Stimulated activated CD4-positive, alpha-beta T cell treated with anti-CD3 and anti-CD28 coated beads, Interleukin-4, amount 100 ng/mL, for 24 hours (primary cell): ENCODE measurements at places on chromosomes 4 and X.

- no peak for DNase-seq
Measured at GRCh38 chr4:114378305-114378903, 220.2 kb upstream of the UGT8 start.

GRCh38 chr4:94156826-94157225 lies 50.8 kb upstream of the SMARCAD1 start:
- DNase-seq = no peak

- no peak for DNase-seq
Measured at GRCh38 chrX:35098419-35098818, 155.8 kb downstream of the FAM47B start.

- no peak for DNase-seq
Measured at GRCh38 chr4:176052744-176053143, 12.9 kb upstream of the WDR17 start.

DNA sequence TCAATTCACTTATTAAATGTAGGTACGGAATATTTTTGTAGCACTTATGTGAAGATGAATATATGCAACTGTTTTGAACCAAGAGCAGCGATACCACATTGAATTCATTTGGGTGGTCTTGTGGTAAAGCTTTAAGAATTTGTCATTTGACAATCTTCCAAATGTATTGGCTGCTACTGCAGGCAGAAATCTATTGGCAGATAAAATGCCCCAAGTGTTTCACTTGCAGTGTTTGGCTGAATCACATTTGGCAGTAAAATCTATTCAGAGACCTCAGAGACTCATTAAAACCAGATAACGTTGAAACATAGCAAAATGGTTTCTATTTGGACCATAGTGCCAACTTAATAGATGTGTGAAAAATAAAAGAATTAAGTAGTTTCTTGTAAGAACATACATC lies 303.4 kb downstream of the FGF13 start:
- no peak for DNase-seq

DNA sequence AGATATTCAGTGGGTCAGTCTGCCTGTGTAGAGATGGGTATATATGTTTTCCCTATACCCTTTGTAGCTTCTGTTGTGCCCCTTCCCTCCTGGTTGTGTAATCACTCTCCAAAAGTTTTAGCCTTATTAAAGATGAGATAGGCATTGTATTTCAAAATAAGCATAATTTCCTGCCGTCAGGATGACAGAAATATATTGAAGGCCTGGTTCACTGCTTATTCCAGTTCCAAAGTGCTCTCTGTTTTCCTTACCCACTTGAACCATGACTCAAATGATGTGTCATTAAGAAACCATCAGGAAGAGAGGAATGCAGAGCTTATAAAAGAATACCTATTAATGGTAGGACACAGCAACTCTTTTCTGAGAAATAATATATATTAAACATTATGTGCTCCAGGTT lies 178.5 kb downstream of the GABRB1 start:
- no peak for DNase-seq
